ENCODE measurements at places on chromosomes 1 and 21. TPM values are rescaled to one million over a fixed set of nuclear protein-coding genes. Genes with fewer than 3 reads are reported as not detected.

Gene NECTIN4
- not detected for total RNA-seq

DNA sequence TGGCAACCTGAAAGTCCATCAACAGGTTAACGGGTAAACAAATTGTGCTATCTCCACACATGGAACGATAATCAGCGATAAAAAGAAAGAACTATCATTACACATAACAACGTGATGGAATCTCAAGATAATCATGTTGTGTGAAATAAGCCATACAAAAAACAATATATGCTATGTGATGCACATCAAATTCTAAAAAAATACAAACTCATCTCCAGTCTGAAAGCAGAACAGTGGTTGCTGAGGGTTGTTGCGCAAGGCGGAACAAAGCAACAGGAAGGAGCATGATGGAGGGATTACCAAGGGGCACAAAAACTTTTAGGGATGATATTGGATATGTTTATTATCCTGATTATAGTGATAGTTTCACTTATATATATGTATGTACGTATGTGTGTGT is 324.8 kb downstream of the VAV3 start:
- DNase-seq: no peak

GRCh38 chr1:41097105-41097504 is 75.6 kb upstream of the SLFNL1 start:
- no peak for DNase-seq

Gene C1orf116
- total RNA-seq: 5.3 TPM

Gene SPRTN
- 15.7 TPM for total RNA-seq

Gene RXFP4
- total RNA-seq: not detected

Gene BRDT
- 0.19 TPM for total RNA-seq

- no peak for DNase-seq
These were observed 430 bp downstream of the BTG2 start for GRCh38 chr1:203305809-203306088.

Gene SPRR4
- not detected for total RNA-seq

DNA sequence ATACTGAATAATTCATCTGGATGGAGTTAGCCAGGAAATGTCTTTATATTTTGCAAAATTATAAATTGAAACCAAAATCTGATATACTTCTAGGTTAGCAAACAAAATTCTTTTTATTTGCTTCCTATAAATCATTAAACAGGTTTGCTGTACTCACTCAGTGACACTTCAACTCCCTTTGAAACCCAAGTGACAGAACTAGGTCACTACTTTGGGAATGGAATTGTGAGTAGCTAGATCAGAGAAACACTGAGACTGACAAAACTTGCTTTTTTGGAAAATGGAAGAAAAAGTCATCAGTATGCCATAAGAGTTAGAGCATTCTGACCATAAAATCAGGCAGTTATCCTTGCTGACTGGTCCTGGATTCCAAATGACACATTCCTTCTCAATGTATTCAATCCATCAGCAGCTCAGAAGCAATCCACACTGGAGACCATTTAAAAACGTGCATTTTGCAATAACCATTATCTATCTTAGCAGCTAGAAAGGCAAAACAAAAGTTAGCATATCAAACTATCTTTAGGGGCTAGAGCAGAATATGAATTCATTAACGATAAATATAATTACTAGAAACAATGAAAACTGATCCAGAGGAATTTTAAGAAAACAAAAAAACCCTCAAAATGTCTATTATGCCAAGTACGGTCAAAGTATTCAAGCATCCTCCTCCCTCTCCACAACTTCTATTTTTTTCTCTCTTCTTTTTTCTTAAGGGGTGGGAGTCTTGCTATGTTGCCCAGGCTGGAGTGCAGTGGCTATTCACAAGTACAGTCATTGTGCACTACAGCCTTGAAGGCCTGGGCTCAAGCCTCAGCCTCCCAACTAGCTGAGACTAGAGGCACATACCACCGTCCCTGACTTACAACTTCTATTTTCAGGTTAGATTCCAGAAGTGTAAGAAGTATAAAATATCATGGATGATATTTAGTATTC is 60.1 kb downstream of the HNRNPR start:
- no peak for DNase-seq

DNA sequence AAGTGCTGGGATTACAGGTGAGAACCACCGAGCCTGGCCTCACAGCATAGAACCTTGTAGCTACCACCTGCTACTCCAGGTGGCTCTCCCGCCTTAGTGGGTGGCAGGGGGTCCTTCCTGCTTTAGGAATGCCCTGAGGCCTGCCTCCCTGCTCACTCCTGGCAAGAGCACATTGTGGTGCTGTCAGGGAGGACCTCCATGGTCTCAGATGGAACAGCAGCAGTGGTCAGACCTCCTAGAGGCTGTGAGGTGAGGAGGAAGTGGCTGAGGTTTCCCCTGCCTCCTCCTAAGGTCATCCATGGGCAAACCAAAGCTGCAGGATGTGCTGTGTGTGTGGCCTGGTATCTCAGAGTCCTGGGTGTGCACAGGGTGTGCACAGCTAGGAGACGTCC is 6.7 kb downstream of the SOX13 start:
- peak; percentile 71 for DNase-seq

Gene AGMAT
- total RNA-seq: 3.8 TPM

Gene RGS8
- 2.5 TPM for total RNA-seq

DNA sequence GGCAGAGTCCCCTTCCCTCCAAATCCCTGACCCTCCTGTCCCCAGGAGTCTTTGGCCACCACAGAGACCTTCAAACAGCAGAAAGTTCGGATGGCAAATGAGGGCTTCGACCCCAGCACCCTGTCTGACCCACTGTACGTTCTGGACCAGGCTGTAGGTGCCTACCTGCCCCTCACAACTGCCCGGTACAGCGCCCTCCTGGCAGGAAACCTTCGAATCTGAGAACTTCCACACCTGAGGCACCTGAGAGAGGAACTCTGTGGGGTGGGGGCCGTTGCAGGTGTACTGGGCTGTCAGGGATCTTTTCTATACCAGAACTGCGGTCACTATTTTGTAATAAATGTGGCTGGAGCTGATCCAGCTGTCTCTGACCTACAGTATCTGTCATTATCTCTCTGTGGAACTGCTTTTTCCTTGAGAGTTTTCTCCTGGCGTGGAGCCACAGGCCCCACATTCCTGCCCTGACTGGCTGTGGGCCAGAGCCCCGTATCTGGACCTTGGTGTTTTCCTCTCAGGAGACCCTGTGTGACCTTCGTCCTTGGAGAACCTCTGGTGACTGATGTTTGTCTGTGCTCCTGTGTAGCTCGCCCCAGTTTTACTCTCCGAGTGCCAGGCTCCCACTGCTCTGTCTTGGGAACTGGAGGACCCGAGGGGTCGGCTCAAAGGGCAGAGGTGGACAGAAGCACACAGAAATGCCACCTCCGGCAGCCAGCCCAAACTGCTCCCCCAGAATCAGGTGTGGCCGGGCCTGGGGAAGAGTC is 4.8 kb downstream of the SLC27A3 start:
- no peak for DNase-seq

DNA sequence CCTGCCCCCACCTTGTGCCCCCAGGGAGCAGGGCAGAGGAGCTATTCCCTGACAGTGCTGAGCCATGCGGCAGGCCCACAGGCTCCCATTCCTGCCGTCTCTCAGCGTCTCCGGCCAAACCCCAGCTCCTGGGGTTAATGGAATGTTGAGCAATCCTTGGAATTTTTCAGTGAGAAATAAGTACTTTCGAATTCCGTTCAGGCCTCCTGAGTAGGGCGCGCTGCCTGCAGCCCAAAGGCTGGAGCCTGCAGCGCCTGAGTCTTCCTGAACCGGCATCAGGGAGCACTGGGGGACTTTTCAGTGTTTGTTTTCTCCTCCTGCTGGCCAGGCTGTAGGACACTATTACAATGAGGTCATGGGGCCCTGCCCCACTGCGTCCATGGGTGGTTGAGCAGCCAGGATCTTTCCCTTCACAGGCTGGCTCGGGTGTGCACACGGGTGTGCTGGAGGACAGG is 33.3 kb upstream of the CSF1 start:
- DNase-seq: peak; percentile 91

- no peak for DNase-seq
These were observed 10.7 kb upstream of the OTUD7B start for GRCh38 chr1:150021191-150021694.

GRCh38 chr21:33127154-33127867 is 57.4 kb downstream of the OLIG1 start:
- DNase-seq: peak; percentile 91

Gene SAMD13
- total RNA-seq: 3.6 TPM

Gene SPRR1B
- not detected for total RNA-seq

Gene KCNE2
- 0.28 TPM for total RNA-seq

Gene ANKRD35
- total RNA-seq: 3.6 TPM

GRCh38 chr1:27322569-27323240 is 742 bp downstream of the TMEM222 start:
- no peak for DNase-seq

- no peak for DNase-seq
These were observed 8.5 kb downstream of the DHRS3 start for GRCh38 chr1:12609469-12610003.

Gene VASH2
- total RNA-seq: 305 TPM

Gene SLC6A17
- total RNA-seq: 0.27 TPM

GRCh38 chr1:155981266-155982088 is 3.1 kb upstream of the ARHGEF2 start:
- DNase-seq: no peak

DNA sequence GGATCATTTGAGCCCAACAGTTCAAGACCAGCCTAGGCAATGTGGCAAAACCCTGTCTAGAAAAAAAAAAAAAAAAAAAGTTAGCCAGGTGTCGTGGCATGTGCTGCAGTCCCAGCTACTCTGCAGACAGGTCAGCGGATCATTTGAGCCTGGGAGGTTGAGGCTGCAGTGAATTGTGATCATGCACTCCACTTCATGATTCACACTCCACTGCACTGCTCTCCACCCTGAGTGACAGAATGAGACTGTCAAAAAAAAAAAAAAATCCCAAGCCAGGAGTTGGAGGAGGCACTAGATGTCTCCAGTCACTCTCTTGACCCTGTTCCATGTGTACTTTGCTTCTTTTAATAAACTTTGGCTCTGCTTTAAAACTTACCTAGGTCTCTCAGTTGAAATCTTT is 51.0 kb upstream of the OLFM3 start:
- DNase-seq: no peak

Gene SMIM34
- total RNA-seq: not detected

DNA sequence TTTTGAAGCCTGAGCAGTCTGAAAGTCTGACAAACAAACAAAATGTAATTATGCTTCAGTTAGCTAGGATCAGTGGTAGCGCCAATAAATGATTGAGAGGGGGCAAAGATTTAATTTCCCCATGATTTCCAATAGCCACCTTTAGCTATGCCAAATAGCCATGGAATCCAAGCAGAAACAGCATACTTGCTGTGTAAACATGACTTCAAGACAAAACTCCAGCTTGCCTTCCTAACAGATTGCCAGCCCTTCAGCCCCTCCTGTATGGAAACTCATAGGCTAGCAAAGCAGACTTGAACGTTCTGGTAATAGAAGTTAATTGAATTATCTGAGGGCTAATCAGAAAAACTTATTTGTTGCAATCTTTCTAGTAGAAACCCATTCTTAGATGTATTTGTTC is 25.6 kb upstream of the SLC30A1 start:
- no peak for DNase-seq

DNA sequence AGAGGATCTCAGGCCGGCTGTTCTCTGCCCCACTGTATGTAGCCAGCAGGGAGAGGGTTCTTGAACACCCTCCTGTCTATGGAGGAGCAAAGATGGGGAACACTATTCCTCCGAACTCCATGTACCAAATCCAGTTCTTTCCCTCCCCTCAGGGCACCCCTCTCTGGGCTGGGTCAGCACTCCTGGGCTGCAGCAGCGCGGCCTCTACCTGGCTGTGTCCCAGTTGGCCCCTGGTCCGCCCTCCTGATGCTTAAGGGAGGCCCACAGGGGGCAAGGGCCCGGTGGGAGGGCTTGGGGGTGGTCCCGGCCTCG is 471 bp upstream of the ADPRS start:
- no peak for DNase-seq

GRCh38 chr1:93672477-93673162 is 9.0 kb downstream of the BCAR3 start:
- DNase-seq: no peak

- no peak for DNase-seq
These were observed 103.9 kb downstream of the TGFBR3 start for GRCh38 chr1:91781901-91782622.

- peak; percentile 46 for DNase-seq
These were observed at the start of gene GBP4 for GRCh38 chr1:89198491-89199072. Gene GBP4, minus strand, starts transcription at chr1:89198942. Its CDS starts 108 bp downstream, at chr1:89198834.

Gene KTI12
- total RNA-seq: 12.0 TPM

- peak; percentile 66 for DNase-seq
These were observed 179.4 kb upstream of the SGIP1 start for GRCh38 chr1:66354311-66355201.

Gene EPHA10
- total RNA-seq: 2.4 TPM

DNA sequence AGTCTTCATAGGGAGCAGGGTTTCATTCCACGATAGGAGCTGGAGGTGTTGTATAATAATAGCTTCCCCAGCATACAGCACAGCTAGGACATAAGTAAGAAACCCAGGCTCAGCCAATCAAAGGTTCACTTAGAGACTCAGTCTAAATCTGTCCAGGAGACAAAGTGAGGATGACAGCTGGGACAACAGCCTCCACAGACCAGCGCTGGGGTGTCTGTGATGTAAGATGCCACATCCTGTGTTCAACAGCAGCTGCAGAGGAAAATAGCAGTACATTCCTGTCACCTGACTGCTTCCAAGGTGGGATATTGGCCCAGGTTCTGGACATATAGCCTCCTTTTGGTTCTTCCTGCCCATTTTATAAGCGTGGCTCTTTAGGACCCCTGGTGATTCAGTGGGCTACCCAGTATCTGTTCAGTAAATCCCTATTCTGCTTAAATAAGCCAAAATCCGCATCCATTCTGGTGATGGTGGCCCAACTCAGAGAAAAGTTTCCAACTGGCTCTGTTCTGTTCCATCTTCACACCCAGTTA is 176.8 kb upstream of the SYT6 start:
- no peak for DNase-seq

Gene RPTN
- not detected for total RNA-seq

- DNase-seq: peak; percentile 91
These were observed 29.9 kb upstream of the TMEM61 start for GRCh38 chr1:54950369-54951163.

GRCh38 chr1:110462964-110463363 is 12.0 kb downstream of the PROK1 start:
- DNase-seq: no peak
